ENCODE measurements at places on chromosomes 6 and 20.

DNA sequence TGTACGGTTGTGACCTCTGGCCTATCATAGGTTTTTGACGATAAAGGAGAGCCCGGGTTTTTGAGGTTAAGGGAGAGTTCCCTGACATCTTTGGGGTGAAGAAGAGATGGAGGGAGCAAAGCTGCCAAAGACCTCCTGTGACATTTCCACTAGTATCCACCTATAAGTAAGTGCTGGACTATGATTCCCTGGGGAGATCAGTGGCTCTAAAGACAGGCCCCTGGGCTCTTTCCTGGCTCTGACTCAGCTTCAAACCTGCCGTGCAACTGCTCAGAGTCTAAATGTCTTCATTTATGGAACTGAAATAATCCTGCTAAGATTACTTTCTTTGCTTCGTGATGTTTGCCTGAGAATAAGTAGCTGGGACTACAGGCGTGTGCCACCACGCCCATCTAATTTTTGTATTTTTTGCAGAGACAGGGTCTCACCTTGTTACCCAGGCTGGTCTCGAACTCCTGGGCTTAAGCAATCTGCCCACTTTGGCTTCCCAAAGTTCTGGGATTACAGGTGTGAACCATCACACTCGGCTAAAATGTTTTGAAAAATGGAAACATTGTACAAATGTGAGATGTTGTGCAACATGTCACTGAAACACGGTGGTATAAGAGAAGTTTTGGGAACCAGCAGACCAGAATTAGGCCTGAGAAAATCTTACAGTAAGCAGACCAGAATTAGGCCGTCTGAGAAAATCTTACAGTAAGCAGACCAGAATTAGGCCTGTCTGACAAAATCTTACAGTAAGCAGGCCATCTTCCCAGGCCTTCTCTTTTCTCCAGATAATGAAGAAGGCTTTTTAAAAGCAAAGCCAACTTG, 1.1 kb upstream of the PAQR8 start:
- DNase-seq, result no peak

GRCh38 chr6:97586344-97586743, 303.3 kb upstream of the MMS22L start:
- no peak for DNase-seq

DNA sequence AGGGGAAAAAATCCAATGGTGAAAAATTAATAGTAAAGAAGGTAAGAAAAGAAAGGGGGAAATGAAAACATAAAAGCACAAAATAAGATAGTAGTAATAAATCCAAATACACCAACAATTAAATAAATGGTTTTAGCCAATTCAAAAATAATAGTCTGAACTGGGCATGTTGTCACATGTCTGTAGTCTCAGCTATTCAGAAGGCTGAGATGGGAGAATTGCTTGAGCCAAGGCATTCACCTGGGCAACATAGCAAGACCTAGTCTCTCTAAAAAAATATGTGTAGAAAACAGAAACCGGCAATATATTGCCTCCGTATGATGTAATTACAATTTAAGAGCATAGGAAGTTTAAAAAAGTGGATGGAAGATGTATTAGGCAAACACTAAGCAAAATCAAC, 311.3 kb upstream of the FERMT1 start:
- DNase-seq, result no peak

GRCh38 chr6:12595161-12595811, 121.3 kb upstream of the PHACTR1 start:
- no peak for DNase-seq

DNA sequence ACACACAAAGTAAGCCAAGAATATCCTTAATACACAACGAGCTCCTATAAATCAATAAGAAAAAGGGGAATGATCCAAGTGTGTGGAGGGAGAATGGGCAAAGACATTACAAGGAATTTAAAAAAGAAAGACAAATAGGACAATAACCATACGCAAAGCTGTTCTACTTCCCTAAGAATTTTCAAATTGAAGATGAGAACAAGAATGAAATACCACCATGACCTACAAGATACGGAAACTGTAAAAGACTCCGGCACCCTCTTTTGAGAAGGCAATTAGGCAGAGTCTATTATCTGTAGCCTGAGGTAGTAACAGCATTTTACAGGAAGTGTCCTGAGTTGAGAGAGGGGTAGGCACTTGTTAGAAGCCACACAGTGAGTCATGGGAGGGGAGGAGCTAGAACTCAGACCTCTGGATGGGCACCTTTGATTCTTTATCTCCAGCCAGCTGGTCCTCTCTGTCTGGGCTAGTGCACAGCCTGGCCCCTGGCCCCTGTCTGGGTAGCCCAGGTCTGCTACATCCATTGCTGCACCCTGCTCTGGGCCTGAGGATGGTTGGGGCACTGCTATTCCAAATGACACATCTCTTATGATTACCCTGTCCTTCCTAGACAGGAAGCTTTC, 15.3 kb downstream of the RSPO4 start:
- no peak for DNase-seq

DNA sequence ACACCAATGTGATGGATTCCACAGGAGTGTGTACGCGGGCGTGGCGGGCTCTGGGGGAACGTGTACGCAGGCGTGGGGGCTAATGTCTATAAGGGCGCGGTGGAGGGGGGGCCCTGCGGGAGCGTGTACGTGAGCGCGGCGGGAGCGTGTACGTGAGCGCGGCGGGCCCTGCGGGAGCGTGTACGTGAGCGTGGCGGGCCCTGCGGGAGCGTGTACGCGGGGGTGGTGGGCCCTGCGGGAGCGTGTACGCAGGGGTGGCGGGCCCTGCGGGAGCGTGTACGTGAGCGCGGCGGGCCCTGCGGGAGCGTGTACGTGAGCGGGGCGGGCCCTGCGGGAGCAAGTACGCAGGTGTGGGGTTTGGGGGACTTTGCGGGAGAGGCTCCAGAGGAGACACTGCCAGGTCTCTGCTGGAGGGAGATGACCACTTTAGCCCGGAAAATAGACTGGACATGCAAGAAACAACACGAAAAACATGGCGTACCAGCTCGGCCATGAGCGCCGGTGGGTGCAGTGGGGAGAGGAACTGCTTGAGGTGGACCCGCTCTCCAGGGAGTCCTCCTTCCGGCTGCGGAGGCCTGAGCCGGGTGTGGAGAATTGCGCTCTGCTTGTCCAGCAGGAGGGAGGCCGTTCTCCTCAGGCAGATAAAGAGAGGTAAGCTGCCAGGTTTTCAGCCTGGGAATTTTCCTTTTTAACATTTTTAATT, 27.8 kb upstream of the SMOC2 start:
- DNase-seq, result no peak

DNA sequence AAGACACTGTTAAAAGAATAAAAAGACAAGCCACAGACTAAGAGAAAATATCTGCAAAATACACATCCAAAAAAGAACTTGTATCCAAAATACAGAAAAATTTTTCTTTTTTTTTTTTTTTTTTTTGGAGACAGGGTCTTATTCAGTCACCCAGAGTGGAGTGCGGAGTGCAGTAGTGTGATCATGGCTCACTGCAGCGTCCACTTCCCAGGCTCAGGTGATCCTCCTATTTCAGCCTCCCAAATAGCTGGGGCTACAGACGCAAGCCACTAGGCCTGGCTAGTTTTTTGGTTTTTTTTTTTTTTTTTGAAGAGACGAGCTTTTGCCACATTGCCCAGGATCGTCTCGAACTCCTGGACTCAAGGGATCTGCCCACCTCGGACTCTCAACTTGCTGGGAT, 3.1 kb downstream of the ZUP1 start:
- no peak for DNase-seq

DNA sequence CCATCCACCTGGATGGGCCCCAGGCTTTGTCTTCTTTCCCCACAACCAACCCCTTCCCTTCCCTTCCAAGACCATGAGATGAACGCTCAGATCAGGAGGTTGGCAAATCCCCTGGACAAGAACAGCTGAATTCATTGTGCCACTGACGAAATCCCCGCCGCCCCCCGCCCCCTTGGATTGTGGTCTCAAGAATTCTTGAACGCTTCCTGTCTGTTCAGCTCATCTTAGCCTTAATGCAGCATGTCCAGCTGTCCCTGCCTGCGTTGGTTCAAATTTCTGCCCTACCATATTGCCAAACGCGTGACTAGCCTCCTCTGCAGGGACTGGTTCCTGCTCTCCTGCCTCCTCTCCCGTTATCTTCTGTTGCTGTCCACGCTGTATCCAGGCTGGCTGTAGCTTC, 133.2 kb downstream of the CDH4 start:
- no peak for DNase-seq

GRCh38 chr6:29678114-29678513, 2.8 kb downstream of the ZFP57 start:
- DNase-seq, result no peak

DNA sequence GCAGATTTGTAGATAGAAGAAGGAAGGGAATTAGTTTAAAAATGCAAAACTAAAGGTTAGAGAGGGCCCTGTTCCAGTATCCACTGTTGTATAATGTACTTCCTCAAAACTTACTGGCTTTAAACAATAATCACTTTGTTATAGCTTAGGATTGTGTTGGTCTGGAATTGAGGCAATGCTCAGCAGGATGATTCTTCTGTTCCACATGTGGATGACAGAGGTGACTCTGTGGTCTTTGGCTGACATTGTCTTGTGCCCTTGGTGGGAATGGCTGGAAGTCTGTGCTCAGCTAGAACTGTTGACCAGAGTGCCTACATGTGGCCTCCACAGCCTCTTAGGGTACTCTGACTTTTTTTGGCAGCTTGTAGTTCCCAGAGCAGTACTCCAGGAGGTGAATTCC, 143.4 kb downstream of the AIG1 start:
- DNase-seq, result no peak
